GM06990 (cell line): ENCODE measurements at places on chromosomes 7 and 10.

GRCh38 chr7:113550966-113551365, 367.8 kb downstream of the PPP1R3A start:
- no peak for DNase-seq

GRCh38 chr7:12685550-12685949, 1.9 kb upstream of the ARL4A start:
- no peak for DNase-seq

- no peak for DNase-seq
Observed at GRCh38 chr10:99582255-99582770, 37.9 kb downstream of the SLC25A28 start.

DNA sequence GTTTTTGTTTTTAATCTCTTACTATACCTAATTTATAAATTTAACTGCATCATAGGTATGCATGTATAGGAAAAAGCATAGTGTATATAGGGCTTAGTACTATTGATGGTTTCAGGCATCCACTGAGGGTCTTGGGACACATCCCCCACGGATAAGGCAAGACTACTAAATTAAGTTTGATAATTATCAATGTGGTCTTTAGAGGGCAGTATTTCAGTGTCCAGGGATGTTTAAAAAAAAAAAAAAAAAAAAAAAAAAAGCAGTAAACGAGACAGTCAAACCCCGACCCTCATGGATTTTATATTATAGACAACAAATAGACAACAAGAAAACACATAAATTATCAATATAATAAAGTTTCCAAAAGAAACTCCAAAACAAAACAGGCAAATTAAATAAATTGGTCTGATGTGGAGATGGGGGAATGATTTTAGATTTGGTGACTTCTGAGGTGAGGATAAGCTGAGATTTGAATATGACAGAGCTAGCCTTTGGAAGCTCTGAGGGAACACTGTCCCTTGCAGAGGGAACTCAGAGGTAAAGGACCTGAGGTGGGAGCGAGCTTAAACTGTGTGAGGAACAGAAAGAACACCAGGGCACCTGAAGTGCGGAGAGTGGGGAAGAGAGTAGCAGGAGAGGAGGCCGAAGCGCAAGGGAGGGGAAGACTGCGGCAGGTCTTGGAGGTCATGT, 14.8 kb downstream of the ACSM6 start:
- no peak for DNase-seq

DNA sequence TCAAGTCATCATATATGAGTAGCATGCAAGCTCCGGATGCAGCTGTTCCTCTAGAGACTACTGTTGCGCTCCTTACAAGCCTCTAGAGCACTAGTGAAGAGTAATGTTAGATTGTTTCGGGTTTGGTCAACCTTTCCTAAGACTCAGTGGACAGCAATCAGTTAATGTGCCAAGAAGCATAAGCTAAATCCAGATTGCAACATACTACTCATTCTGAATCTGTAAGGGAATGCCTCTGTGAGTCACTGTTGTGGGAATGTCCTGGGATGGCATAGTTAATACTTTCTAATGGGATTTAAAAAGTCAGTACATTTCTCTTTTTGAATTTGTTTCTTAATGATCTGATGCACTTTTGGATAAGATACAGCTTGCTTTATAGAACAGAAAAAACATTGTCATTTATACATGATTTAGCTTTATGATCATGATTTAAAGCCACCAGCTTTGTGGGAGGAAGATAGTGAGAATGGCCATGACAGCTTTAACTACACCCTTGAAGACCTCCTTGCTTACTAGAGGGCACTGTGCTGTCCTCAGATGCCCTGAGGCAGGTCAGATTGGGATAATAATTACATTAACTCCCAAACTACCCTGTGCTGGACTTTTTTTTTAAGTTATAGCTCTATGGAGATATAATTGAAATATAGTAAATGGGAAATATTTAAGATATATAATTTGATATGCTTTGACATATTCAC, 138.4 kb downstream of the SDK1 start:
- DNase-seq = no peak

GRCh38 chr7:40470091-40470592, 335.3 kb downstream of the SUGCT start:
- no peak for DNase-seq
